ENCODE measurements at places on chromosomes 5 and 9.

GRCh38 chr9:120737416-120738165 is 23.3 kb upstream of the MEGF9 start:
- no peak for DNase-seq

GRCh38 chr5:132109494-132110053 is 36.0 kb downstream of the CSF2 start:
- no peak for DNase-seq

- no peak for DNase-seq
Observed at GRCh38 chr5:42317575-42317974, 105.7 kb upstream of the GHR start.

DNA sequence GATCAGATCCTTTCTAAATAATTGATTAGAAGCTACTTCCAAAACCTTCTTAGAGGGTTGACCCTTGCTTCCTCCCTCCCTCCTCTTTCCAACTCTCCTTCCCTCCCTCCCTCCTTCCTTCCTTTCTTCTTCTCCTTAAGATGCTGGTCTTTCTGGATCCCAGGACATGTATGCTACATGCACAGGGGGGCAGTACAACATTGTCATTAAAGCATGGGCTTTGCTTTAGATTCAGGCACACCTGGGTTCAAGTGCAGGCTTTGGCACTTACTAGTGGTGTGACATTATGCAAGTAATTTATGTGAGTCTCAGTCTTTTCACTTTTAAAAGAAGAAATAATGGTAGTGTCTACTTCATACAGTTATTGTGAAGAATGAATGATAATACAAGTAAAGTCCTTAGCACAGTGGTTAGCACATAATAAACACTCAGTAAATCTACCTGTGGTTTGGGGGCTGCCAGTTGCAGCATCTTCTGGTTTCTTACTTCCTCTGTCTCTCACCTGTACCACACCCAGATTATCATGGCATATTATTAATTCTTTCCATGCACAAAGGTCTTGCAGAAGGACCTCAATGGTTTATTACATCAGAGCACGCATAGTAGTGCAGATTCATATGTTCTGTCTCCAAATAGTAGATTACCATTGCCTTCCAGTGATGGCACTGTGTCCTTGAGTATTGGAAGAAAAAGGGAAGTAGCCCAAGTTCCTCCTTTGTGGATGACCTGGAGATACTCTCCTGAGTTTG is 154.1 kb downstream of the ARHGAP26 start:
- DNase-seq, result no peak

DNA sequence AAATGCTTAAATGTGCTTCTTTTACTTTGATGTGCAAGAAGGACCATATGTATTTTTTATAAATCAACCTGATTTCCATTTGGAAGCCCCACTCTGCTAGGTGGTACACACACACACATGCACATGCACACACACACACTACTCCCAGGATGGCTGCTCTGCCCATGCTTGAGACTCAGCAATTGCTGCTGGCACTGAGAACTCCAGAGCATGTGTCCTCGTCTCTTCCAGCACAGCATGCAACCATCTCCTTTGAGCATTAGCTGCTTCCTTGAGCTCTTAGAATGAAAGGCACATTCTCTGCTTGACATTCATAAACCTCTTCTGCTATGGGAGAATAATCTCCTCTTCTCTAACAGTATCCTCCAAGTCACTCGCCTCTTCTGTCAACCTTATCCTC is 115.9 kb downstream of the FEM1C start:
- no peak for DNase-seq

- no peak for DNase-seq
Observed at GRCh38 chr5:160462167-160462566, 40.5 kb downstream of the PTTG1 start.

DNA sequence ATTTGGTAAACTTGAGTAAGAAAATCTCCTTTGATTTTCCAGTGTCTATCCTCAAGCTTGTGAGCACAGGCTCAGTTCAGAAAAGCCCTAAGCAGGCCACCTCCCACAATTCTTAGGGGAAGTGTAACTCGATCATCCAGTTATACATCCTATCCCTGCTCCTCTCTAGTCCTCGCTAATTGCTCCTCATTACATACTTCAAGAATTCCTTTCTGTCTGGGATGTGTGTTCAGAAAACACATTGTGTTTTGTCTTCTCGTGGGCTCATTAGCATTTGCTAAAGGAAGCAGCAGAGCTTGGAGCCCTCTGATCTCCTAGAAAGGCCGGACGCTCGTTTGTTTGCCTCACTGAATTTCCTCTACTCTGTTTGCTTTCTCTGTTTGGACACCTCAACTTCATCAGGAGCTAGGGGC is 268.2 kb upstream of the RFX3 start:
- no peak for DNase-seq

DNA sequence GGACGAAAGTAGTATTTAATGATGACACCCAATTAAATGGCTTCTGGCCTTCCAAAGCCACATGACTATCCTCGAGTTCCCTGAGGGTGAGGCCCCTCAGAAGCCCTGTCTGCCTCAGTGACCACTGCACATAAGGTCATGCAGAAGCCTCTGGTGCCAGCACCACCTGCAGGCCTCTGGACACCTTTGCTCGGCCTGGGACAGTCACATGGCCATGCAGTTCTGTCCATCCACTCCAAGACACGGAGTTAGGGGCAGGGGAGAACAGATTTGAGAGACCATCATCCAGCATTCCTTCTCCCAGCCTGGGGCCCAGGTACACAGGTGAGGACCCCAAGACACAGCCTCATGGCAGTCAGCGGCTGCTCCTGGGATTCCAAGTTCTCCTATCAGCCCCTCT is 145.0 kb downstream of the ROR2 start:
- DNase-seq, result no peak

- DNase-seq, result no peak
Observed at GRCh38 chr5:6482735-6483134, 34.1 kb downstream of the UBE2QL1 start.

DNA sequence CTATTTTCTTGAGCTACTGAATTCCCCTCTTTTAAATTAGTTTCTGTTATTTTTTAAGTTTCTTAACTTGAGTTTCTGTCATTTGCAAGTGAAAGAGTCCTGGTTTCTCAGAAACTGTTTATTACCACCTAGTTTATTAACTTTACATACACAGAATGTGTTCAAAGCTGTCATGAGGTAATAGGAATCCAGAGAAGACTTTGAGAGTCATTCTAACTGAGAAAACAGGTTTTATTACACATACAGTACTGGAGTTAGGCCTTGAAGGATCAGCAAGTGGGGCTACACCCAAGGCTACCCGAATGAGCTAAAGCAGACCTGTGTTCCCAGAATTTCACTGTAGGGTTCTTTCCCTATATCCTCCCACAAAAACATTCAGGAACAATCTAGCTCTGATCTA is 33.1 kb downstream of the FAM114A2 start:
- no peak for DNase-seq

- DNase-seq, result no peak
Observed at GRCh38 chr9:37914154-37914551, 10.2 kb upstream of the SLC25A51 start.

DNA sequence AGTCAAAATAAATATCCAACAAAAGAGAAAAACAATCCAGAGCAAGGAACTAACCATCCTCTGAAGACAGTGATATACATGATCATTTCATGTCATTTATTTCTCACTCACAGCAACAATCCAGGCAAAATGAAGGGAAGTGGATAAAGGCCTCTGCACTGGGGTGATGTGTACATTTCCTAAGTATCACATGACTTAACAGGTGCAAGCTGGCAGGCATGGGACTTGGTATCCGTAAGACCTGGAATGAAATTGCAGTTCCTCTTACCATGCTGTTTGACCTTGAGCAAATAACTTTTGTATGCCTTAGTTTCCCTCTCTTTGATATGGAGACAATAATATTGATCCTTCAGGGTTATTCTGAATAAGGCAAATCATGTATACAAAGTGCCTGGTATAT is 77.6 kb downstream of the PRLR start:
- no peak for DNase-seq

DNA sequence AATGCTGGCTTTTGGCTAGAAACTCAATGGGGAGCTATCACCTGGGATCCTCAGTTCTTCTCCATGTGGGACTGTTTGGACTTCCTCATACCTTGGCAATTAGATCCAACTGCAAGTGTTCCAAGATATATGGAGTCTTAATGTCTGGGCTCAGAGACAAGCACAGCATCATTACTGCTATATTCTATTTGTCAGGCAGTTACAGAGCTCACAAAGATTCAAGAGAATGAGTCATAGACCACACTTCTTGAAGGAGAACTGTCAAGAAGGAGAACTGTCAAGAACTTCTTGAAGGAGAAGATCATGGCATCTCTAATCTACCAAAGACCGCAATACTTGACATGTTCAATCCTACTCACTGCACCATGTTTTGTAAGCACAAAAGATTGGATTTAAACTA is 106.8 kb upstream of the NREP start:
- no peak for DNase-seq

GRCh38 chr5:95738834-95739233 is 7.7 kb downstream of the RHOBTB3 start:
- no peak for DNase-seq

DNA sequence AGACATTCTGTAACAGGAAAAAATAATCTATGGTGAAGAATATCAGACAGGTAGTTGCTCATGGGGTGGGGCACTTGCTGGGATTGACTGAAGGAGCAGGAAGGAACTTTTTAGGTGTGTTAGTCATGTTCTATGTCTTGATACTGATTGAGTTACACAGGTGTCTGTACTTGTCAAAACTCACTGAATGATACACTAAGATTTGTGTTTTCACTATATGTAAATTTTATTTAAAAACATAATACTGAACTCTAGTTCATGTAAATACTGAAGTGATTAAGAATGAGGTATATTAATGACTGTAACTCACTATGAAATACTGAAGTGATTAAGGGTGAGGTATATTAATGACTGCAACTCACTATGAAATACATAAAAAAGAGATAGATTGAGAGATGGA is 28.5 kb downstream of the IL6ST start:
- DNase-seq, result no peak

GRCh38 chr9:137465000-137465719 is 6.0 kb upstream of the NSMF start:
- no peak for DNase-seq

All from activated CD4-positive, CD25-positive, alpha-beta regulatory T cell (primary cell).